ENCODE measurements at places on chromosomes 2 and 18.

DNA sequence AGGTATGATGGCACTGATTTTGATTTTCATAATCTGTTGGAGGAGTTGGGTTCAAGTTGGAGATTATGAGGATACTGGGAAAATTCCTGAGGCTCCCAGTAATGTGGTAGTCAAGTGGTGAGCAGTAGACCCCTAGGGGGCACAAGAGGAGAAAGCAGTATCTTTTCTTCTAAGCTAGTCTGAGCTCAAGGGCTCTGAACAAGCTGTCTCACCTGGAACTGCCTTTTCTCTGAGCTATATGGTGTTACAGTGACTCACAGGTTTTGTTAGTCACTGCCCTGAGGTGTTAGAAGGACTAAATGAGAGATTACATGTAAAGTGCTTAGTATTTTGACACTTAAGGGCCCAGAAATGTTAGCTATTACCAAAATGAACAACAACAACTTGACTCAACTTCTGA, 42.2 kb downstream of the CD302 start:
- DNase-seq, result no peak

DNA sequence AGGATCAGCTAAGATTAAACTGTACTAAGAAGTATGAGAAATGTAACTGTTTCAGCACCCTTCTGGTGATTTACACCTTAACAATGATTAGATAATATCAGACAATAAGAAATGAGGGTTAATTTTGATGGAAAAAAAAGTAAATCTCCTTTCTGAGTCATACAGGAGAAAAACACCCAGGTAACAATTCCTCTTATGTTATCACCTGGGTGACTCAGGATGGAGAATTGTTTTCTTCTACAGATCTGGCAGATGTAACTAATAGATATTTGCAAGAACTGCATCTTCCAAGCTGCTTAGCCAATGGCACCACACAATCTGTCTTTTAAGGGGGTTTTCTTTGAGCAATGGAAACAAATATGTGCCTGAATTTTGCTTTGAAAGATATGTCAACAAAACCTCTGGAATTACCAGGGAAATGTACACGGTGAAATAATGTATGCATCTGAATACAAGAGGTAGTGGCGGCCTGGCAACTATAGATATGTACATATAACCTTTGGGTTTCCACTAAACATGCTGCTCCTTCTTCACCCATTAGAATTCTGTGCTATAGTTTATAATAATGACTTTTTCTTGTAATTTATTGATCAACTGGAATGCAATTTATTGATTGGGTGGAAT, 407.9 kb downstream of the CPS1 start:
- DNase-seq, result no peak

DNA sequence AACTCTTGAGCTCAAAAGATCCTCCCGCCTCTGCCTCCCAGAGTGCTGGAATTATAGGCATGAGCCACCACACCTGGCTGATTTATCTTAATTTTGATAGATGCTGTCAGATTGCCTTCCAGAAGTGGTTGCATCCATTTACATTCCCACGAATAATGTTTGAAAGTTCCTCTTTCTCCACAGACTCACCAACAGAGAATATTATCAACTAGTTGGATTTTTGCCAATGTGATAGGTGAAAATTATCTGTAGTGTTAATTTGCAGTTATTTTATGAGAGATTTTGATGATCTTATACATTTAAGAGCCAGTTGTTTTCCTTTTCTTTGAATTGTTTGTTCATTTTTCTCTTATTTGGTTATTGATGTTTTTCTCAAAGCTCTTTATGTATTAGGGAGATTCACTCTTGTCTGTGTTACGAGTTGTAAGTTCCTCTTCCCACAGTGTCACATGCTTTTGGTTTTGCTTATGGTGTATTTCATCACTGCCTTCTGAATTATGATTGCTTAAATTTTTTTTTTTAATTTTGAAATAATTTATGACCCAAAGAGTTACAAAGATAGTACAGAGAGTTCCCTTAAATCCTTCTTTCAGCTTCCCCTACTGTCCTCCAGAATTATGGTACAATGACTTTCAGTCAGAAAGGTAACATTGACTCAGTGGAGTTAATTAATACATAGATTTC, 20.7 kb upstream of the NT5DC4 start:
- no peak for DNase-seq

DNA sequence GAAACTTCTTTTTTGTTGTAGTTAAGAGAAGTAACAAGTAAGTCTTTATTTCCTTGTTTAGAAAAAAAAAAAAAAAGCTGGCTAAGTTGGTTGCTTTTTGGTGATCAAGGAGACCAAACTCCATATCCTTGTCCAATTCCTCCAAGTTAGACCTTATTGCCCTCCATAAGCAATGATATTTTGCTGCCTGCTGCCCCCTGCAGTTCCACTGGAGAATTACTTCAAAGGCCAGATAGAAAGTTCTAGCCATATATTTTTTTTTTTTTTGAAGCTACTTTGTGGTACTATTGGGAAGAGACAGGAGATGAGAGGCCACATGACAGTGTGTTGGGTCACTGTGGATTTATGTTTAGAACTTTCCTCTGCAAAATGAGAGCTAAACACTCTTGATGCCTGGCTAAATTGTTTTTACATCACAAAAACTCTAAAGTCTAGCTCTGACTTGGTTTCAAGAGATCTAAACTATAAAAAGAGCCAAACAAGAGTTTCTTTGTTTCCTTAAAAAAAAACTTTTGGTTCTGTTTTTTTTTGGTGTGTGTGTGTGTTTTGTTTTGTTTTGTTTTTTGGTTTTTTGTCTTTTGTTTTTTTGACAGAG, 80.7 kb upstream of the RASGRP3 start:
- DNase-seq, result no peak

DNA sequence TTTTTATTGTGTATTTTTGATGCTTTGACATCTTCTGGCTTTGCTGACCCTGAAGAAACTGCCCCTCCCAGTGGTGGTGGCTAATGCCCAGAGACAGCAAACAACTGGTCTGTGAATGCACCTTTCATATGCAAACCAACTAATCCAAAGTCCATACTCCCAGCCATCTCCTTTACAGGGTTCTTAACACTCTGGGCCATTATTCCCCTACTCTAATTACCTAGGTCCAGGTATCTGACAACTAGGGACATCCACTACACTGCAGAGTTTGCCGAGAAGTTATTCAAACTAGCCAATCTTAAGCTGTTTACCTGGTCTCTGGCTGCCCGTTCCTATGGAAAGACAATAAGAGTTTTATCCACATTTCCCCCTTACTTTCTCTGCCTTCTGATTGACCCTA, 73.6 kb downstream of the FSHR start:
- no peak for DNase-seq

DNA sequence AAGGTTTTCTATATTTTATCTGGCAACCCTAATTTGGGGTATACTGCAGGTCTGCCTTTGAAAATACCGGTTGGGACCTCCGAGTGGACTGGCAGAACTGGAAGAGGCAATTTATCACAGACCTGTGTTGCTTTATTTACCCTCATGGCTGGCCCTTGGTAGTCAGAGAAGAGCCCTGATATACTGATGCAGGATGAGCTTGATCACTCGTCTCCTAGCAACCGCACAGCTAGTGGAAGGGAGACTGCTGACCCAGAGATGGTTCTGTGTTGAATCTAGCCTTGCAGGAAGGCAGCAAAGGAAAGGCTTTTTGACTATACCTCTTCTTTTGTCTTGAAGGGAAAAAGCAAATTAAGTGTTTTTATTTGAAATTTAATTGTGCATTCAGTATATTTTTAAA, 154.7 kb downstream of the EML6 start:
- DNase-seq, result no peak

DNA sequence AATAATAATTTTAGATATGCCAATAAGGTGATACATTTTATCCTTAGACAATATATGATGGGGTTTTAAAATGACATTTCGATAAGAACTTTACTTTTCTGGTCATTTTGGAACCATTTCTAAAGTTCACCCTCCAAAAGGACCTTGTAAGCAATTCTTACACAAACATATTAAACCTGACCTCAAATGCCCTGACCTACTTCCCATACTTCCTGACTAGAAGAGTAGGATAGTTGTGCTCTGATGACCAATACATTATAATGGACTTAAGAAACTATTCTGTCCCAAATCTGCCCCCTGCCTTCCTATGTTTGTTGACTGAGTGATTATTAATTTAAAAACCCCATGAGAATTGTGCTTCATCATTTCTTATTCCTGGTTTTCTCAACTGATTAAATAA, 24.6 kb downstream of the GCA start:
- DNase-seq, result no peak

GRCh38 chr2:15223887-15224286, 337.2 kb downstream of the NBAS start:
- DNase-seq, result no peak
